ENCODE measurements at places on chromosomes 5 and 9. TPM values are rescaled to one million over a fixed set of nuclear protein-coding genes. Genes with fewer than 3 reads are reported as not detected.

The IL13 gene
- total RNA-seq, result not detected

The SPOCK1 gene
- 71.0 TPM for total RNA-seq

The NCBP1 gene
- total RNA-seq, result 42.5 TPM

The ENC1 gene
- total RNA-seq, result 389 TPM

The SV2C gene
- 0.05 TPM for total RNA-seq

The BTNL8 gene
- total RNA-seq, result not detected

The PDE6A gene
- total RNA-seq, result 0.17 TPM

The FAM221B gene
- not detected for total RNA-seq

The LHX3 gene
- total RNA-seq, result not detected

The PCDHA3 gene
- 1.1 TPM for total RNA-seq

The SIT1 gene
- not detected for total RNA-seq

The PCDHGC3 gene
- total RNA-seq, result 100.0 TPM

DNA sequence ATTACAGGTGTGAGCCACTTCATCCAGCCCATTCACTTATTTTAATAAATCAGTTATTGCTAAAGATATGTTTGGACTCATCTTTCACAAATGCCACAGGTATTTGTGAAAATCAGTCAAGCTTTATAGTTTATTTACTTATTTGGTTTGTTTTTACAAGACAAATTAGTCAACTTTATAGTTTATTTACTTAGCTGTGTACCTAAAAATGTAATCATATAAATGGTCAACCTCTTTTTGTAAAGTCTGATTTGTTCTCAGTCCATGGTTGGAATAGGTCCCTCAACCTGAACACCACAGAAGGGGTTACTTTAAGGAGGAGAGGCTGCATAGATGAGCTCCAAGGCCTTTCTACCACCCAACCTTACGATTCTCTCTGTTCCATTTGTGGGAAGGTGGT, 80.2 kb downstream of the GNAQ start:
- no peak for DNase-seq

DNA sequence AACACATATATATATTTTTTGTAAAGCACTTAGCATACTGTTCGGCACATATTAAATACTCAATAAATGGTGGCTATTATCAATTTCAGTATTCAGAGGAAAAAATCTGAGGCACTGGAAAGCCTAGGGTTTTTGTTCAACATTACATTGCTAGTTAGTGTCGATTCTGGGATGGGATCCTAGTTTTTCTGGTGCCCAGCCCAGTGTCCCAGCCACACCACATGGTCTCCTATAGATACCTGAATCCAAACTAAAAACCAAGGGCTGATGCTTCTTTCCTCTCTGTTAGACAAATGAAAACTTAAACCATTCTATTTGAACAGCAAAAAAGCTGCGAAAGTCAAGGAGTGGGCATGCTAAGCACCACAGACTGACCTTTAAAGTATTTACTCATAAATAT, 810.7 kb upstream of the DMAC1 start:
- no peak for DNase-seq

- DNase-seq, result peak; percentile 97
These were observed 4.2 kb downstream of the DHX29 start for GRCh38 chr5:55303238-55303690.

- DNase-seq, result peak; percentile 25
These were observed at the start of gene CARD19 for GRCh38 chr9:93096131-93096802. Gene CARD19 (plus strand): TSS chr9:93096217. CDS start chr9:93096346, 129 bp downstream.

DNA sequence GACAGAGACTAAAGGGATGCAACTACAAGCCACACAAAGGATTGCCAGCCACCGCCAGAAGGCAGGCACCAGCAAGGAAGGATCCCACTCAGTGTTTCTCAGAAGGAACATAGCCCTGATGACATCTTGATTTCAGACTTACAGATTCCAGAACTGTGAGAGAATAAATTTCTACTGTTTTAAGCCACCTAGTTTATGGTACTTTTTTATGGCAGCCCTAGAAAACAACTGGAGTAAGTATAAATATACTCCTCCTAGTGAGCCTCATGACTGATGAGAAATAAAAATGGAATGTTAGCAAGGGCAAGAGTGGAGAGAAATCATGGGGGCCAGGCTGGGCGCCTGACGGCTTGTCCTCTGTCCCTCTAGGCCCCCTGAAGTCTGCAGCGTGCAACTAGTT, 307.3 kb downstream of the PIK3R1 start:
- no peak for DNase-seq

DNA sequence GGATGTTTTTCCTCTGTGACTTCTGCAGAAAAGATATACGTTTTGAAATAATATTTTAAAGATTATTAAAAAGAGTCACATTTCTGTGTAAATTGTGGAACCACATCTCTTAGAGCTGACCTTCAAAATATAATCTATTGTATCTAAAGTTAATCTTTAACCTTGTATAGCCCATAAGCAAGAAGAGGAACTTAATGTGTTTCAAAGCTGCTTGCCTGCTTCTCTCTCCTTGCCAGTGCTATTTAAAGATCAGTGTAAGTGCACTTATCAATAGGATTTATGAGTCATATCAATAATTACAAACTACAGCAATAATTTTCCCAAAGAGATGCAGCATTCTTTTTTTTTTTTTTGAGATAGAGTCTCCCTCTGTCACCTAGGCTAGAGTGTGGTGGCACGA, 29.4 kb upstream of the GDA start:
- no peak for DNase-seq

DNA sequence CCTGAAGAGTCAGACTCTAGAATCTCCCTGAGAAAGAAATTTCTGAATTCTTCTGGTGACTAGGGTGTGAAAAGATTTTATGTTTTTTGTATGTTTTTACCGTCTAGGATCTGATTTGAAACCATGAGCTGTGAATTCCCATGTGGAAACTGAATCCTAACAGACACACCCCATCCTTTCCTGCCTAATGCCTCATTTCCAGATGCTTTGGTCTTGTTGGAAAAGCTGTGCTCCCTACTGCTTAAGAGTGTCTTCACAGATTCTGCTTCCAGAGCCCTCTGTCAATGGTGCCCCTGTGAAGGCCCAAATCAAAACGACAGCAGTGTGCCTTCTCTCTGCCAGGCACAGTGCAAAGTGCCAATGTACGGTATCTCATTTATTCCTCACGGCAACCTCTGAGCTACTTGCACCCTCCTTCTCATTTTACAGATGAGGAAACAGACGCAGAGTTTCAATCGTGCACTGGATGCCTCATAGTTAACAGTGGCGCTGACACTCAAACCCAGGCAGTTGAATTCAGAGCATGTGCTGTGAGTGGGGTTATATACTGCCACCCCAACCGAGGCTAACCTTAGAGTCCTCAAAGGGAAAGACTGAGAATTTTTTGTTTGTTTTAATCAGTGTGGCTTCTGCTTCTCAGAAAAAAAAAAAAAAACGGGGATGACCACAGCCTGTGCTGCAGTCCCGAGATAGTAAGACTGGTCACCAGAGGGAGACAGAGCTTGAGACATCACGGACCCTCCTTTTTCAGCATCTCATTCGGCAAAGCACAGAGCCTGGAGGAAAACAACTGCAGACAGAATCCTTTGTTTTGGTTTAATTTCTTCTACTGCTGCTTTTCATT, 188.4 kb downstream of the SNCAIP start:
- DNase-seq, result peak; percentile 33

- DNase-seq, result peak; percentile 77
These were observed 505.3 kb downstream of the CCDC171 start for GRCh38 chr9:16058131-16058549.

DNA sequence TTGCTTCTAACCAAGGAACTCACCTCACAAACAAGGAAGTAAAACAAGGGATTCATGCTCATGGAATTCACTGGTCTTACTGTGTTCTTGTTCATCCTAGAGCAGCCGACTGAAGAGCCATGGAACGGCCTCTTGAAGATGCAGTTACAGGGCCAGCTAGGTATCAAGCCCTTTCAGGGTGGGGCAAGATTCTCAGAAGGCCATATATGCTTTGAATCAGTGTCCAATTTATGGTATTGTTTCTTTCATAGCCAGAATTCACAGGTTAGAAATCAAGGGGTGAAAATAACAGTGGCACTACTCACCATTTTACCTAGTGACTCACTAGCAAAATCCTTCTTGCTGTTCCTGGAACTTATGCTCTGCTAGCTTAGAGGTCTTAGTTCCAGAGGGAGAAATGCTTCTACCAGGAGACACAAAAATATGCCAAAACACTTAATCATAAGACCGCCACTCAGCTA, 159.5 kb upstream of the CDH10 start:
- DNase-seq, result peak; percentile 89

- peak; percentile 89 for DNase-seq
These were observed 62.5 kb downstream of the NFIB start for GRCh38 chr9:14251154-14252071.

- no peak for DNase-seq
These were observed 450.0 kb downstream of the TLE1 start for GRCh38 chr9:81239388-81239787.

DNA sequence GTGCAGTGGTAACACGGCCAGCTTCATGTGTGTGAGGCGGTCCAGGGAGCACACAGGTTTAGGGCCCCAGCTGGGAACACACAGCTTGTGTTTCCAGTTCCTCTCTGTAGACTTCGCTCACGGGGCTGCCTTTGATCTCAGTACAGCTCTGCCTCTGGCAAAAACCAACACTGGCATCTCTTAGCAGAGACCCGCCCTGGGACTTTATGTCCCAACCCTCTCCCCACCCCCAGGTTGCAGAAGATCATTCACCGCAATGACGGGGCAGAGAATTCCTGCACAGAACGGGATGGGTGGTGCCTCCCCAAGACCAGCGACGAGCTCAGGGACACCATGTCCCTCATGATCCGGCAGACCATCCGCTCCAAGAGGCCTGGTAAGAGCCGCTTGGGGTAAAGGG, 5.2 kb upstream of the CEL start:
- DNase-seq, result no peak

- peak; percentile 14 for DNase-seq
These were observed 4.4 kb downstream of the NSMF start for GRCh38 chr9:137454597-137455358.

DNA sequence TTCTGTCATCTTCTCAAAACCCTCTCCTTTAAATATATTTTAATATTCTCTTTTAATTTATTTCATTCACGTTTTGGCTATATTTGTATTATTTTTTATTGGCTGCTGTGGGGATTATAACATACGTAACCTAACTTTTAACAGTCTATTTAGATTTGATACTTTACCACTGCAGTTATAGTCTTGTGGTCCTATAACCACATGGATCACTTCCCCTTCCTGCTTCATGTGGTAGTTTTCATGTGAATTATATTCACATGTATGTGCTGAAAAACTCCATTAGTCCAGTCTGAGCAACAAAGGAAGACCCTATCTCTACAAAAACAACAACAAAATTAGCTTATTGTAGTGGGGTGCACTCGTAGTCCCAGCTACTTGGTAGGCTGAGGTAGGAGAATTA, 34.3 kb downstream of the CENPP start:
- no peak for DNase-seq

GRCh38 chr5:146788898-146789297, 89.7 kb downstream of the PPP2R2B start:
- no peak for DNase-seq

DNA sequence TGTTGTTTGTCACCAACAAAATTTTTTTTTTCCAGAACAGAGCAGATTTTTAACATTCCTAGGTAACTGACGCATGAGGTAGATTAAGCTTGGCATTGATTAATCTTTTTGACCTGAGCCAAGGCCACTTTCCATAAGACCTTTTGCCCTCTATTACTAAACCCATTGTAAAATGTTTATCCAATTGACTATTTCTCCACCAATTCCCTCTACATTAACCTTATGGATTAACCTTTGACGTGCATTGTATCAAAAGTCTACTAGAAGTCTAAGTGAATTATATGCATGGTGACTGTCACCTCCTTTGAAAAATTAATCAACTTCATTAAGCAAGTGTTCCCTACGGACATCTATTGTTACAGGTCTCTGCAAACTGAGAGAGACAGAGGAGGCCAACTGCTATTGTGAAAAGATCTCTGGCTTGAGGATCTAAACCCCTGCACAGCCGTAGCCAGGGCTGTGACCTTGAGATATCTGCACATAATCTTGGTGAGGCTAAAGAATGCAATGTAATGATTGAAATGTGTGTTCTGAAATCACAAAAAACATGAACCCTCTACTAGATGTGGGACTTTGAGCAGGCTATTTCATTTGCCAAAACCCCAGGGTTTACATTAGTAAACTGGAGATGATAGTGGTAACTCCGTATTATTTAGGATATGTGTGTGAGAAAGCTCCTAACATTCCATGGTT, 632.2 kb downstream of the TLR4 start:
- DNase-seq, result peak; percentile 3

- no peak for DNase-seq
These were observed 31.9 kb downstream of the PALM2AKAP2 start for GRCh38 chr9:109811876-109812275.

DNA sequence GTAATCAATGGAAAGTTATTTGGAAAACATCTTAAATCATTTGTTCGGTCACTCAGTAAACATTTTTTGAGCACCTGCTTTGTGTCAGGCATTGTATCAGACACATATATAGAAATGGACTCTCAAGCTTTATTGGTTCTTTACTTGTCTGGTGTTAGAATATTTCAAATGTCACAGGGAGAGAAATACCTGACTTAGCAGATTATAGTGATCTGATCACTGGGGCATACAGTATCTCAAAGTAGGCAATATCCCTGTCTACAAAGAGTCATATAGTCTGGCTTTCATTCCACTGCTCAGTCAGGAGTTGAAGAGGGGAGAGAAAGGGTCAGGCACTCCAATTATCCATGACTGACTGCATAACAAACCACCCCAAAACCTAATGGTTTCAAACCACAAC, 30.2 kb downstream of the ENTREP1 start:
- no peak for DNase-seq

DNA sequence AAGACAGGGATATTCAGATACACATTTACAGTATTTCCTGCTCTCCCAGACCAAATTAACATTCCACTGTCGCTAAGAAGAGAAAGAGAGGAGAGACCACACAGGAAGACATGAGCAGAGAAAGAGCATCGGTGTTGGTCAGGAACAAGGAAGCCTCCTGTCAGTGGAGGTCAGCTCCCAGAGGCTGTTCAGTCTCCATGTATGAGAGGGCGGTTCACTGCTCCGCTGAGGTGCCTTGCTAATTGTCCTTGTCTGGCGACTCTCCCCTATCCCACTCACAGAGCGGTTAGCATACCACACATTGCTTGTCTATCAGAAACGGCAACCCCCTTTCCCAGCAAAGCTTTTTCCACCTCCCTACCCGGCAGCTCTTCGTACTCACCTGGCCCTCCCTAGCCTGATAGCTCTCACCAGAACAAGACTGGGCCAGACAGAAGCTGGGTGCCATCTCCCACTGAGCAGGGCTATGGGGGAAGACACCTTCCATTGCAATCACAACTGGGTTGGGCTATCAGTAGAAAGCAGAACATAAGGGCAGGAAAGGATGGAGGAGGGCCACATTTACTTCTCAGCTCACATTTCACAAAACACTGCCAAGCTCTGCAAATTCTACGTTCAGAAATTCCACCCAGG, 58.6 kb upstream of the LMNB1 start:
- no peak for DNase-seq
